ENCODE measurements at places on chromosomes 4 and X.

- no peak for DNase-seq
Measured at GRCh38 chrX:31266203-31267076, 194.6 kb upstream of the FTHL17 start.

DNA sequence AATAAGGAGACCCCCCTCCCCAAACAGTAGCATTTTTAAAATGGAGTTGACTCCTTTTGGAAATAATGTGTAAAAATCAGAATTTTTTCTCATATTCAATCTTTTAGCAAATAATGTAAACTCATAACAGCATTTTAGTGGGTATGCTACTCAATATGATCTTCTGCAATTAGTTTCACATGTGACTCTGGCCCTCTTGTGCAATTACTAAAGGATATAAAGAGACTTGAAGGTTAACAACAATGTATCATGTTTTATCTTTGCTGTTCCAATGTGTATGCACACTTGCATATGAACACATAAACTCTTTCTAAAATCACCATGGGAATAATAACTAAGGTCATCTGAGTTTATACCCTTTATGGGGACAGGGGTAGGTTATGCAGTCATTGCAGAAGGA, 39.9 kb upstream of the RXFP1 start:
- no peak for DNase-seq

DNA sequence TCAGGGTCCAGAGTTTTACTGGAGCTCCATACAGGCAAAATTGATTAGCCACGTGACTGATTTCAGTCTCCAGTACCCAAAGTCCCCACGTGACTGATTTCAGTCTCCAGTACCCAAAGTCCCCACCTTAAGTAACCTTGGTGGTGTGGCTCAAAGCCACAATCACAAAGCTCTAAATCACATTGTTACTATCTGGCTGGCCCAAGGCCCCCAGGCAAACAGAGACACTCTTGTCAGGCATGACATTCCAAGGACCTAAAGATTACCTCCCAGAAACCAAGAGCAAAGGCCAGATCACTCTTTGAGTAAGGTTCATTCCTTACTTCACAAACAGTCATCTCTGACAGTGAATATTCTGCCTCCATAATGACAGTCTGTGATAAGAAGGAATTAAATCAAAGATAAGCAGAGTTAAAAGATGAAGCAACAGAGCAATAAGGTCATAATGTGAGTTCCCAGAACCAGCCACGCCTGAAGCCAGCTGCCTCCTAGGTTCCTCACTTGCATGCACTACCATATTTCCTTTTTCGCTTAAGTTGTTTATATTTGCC, 78.5 kb downstream of the ANXA3 start:
- no peak for DNase-seq

DNA sequence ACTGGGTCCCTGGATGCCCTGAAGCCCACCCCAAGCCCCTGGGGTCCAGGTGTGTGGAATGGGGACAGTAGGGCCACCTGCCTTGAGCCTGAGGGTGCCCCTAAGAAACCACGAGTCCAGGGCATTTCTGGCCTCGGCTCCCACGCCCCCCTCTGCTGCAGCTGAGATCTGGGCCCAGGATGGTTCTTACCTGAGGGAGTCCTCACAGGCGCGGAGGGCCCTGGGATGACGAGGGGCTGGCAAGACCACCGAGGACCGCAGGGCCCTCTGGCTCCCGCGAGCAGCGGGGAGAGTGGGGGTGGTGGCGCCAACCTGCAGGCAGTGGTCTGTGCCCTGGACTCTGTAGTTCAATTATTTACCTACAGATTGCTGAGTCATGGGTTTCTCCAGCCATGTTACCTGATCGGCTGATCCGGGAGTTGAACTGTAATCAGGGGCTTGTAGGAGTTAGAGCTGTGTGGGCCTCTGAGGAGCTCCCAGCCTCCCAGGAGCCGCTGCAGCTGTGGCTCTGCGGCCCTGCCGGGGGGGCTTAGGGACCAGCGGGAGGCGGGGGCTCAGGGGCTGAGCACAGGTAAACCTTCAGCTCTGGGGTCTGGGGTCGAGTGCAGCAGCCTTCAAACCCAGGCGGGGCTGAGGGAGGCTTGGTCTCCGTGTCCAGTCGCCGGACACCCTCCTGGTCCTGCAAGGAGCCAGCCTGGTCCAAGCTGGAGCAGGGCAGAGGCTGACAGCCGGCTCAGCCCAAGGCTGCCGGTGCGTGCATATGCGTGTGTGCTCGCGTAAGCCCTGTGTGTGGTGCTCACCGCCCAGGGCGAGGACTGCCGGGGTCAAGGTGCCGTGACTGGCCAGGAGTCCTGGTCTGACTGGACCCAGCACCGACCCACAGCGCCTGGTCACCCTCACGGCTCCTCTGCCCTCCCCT, at the start of gene SLC26A1:
Gene SLC26A1, minus strand, starts transcription at position 294 of the 919 bp plus-strand sequence. CDS start 1,701 bp downstream, outside the sequence.
- no peak for DNase-seq

GRCh38 chr4:68326141-68326540, 23.7 kb downstream of the YTHDC1 start:
- DNase-seq, result no peak

- no peak for DNase-seq
Measured at GRCh38 chr4:30903502-30904214, 183.5 kb downstream of the PCDH7 start.

- no peak for DNase-seq
Measured at GRCh38 chrX:121755541-121755940, 708.1 kb downstream of the GLUD2 start.

DNA sequence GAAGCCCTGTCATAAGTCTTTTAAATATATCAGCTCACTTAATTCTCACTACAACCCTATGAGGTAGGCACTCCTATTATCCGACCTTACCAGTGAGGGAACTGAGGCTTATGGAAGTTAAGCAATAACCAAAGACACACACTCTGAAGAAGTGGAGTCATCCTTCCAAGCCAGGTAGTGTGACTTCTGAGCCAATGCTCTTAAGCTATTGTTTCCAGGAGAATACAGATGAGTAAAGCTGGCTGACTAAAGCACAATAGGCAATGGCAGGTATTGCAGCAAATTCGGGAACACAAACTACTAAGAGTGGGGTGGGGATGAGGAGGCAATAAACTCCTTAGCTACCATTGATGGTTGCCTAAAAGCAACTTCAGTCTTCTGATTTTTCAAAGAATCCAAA, 81.8 kb upstream of the KIT start:
- no peak for DNase-seq

GRCh38 chr4:173991316-173991715, 292.2 kb downstream of the FBXO8 start:
- DNase-seq, result no peak

GRCh38 chr4:158490629-158491028, 31.1 kb upstream of the RXFP1 start:
- no peak for DNase-seq

GRCh38 chr4:97106161-97106560, 1037.1 kb downstream of the STPG2 start:
- DNase-seq, result no peak

GRCh38 chrX:116417968-116418367, 18.4 kb upstream of the SLC6A14 start:
- DNase-seq, result no peak

- DNase-seq, result no peak
Measured at GRCh38 chrX:154313147-154313546, 17.6 kb downstream of the TKTL1 start.

DNA sequence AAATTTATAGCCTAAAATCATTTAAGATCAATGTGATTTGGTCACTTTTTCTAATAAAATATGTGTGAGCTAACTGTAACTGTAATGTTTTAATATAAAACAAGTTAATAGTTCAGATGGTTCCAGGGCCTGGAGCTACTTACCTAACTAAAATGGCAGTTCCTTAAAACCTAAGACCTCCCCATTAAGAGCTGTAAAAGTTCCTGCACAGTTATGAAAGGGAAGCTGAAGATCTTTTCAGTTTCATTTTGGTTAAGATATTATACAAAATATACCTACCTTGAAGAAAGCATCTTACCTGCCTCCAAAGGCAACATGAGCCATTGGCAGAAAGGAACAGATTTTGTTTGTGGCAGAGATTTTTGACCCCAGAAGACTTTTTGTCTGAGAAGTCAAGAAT, 30.1 kb downstream of the HPF1 start:
- no peak for DNase-seq
